Stimulated activated CD4-positive, alpha-beta T cell treated with anti-CD3 and anti-CD28 coated beads, Interleukin-4, amount 100 ng/mL, for 1 hour (primary cell): ENCODE measurements at places on chromosomes 12 and 14.

DNA sequence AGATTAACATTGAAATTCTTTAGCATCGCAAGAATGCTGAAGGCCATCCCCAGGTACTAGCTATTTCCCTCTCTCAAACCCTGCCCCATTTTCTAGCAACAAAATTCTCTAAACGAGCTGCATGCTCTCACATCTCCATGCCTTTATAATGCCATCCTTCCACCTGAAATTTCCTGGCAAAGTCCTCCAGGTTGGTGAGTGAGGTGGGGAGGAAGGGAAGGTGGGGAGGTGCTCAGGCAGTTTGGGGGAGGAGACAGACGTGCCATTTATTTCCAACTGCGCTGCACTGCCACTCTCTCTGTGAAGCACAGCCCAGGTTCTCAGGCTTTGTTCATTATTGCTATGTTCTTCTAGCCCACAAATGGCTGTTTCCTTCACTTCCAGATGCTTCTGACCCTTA, 208.4 kb downstream of the PAWR start:
- no peak for DNase-seq

DNA sequence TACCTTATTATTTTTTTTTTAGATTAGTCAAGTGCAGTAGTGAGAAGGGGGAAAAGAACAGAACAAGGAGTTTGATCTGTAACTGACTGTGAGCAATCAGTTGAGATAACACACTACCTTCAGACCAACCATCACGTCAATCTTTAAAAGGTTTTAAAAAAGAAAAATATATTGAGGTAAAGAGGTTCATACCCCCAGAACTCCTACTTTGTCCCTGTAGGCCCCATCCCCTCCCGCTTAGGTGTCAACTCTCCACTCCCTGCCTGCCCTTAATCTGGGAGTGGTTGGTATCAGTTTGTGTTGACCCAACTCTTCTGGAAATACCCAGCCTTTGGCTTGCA, 16.2 kb downstream of the MMP14 start:
- no peak for DNase-seq

- DNase-seq = no peak
Measured at GRCh38 chr12:96343347-96343954, 56.8 kb downstream of the CDK17 start.

GRCh38 chr12:14570231-14570630, 2.5 kb upstream of the PLBD1 start:
- DNase-seq = no peak

DNA sequence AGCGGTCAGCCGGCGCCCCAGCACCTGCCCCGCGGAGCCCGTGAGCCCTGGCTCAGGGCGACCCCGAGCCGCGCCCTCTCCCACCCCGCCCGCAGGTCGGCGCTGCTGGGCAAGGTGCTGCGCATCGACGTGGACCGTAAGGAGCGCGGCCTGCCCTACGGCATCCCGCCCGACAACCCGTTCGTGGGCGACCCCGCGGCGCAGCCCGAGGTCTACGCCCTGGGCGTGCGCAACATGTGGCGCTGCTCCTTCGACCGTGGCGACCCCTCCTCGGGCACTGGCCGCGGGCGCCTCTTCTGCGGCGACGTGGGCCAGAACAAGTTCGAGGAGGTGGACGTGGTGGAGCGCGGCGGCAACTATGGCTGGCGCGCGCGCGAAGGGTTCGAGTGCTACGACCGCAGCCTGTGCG, 14.4 kb downstream of the HHIPL1 start:
- DNase-seq = no peak

DNA sequence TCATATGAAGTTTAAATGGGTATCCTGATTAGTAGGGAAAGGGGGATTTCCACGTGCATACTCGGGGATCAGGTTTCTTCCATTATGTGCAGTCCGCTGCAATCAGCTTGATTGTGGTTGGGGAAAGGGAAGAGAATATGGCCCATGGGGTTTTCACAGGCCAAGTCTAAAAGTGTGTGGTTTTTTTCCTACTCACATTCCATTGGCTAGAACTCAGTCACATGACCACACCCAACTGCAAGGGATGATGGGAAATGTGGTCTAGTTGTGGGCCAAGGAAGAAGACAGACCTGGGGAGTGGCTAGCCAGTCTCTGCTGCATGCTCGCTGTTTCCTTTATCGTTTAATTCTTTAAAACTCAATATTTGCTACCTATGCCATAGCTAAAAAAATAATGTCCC, 105.1 kb downstream of the PRIMA1 start:
- DNase-seq = no peak

DNA sequence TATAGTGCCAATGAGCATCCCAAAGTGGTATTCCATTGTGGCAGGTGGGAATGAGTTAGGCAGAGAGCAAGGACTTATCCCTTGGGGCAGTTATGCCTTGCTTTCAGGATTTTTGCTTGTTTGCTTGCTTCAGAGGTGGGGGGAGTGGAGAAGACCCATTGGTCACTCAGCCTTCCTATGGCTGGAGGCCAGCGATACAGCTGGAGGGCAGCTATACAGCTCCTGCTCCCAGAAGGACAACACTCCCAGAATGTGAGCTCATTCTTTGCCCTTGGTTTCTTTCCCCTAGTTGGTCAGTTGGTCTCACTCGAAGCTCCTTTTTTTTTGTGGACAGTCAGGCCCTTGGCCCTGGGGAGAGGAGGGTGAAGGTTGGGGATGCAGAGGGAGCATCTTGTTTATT, 14.5 kb downstream of the KRT83 start:
- no peak for DNase-seq

- no peak for DNase-seq
Measured at GRCh38 chr14:96826818-96827217, 29.6 kb downstream of the VRK1 start.

DNA sequence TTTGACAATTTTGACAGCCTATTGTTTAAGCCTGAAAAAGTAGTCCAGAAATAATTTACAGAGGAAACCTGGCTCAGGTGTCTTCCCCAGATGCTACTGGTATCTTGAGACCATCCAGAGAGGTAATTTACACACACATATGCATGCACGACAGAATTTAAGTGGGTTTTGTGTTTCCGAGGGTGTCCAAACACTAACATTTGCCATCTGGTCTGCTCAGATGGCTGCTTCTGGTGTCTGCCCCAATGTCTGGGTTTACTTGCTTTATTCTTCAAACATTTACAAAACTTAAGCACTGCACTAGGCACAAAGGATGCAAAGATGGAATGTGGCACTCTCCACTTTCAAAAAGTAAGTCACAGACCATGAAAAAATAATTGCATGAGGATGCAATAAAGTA, 226.6 kb upstream of the EGLN3 start:
- DNase-seq = no peak

- DNase-seq = no peak
Measured at GRCh38 chr12:89514751-89515150, 9.8 kb downstream of the GALNT4 start.

DNA sequence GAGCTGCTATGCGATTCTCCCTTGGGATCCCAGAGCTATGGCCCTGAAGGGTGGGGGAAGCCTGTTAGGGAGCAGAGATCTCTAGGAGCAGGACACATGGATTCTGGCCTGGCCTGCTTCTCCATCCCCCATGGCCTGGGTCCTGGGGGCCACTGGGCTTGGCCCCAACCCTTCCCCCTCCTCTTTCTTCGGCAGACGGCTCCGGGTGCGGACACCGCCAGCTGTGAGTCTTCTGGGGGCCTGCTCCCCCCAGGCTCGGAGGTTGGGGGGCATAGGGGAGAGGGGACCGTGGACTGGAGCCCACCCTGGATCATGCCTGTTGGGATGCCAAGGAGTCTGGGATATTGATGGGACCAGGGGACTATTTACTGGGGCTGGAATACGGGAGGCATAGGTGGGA, 9.0 kb downstream of the PRPF40B start:
- DNase-seq = no peak

DNA sequence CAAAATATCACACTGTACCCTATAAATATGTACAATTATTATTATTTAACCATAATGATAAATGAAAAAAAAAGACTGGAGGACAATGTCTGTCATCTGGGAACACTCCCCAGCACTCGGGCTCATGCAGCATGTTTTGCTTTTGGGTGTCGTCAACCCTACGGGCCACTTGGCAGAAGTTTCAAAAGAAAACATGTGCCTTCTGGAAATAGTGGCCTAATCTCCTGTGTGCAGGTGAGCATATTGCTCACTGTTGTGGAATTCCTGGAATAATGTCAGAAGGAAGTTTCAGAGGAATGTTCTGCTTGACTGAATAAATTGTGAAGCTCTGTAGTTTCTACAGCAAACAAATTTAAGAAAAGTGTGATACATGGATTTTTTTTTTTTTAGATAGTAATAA, 298.3 kb downstream of the SSPN start:
- DNase-seq = no peak

DNA sequence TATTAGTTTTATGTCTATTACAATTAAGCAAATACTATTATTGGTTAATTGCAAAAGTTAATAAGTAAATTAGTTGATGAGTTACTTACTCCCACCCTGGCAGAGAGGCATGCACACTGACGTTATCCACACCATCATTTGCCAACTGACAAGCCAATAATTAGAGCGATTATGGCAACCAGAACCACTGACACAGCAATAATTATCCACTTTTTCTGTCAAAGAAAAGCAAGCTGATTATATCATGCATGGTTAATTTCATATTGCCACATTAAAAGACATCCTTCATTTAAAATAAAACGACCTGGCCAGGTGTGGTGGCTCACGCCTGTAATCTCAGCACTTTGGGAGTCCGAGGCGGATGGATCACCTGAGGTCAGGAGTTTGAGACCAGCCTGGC, 43.1 kb downstream of the STX2 start:
- no peak for DNase-seq

DNA sequence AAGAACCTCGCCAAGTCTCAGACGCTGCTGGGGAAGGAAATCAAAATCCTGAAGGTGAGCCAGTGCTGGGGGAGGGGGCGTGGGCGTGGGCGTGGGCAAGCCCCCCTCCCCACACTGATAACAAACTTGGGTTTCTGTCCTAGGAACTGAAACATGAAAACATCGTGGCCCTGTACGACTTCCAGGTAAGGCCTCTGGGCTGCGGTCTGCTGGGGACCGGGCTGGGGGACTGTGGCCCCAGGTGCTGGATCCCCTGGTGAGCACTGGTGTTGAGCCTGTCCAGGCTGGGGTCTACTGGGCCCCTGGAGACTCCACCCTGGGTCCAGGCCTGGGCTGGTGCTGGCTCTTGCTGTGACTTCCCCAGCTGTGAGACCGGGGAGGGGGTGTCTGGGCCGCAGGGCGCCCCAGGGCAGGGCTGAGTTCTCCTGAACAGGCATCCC, 1.2 kb downstream of the ULK1 start:
- DNase-seq = peak; percentile 31
